ENCODE measurements at places on chromosomes 12 and 14. TPM values are rescaled to one million over a fixed set of nuclear protein-coding genes. Genes with fewer than 3 reads are reported as not detected.

DNA sequence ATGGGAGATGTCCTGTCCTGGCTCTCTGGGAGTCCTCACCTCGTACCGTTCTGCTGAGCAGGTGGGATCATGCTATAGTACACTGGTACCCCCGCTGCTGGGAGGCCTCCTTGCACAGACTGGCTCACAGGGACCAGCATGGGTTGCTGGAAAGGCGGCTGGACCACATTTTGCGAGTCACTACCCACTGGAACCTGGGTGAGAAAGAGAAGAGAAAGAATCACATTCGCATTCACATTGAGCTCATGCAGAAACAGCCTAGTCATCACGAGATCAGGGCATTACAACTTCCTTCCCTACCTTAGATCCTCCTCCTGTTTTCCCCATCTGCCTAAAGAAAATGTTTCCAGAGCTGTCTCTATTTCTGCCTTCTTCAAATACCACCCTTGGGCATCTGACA, 17.3 kb upstream of the STAC3 start:
- DNase-seq: no peak

The ISCA2 gene
- 21.8 TPM for total RNA-seq

DNA sequence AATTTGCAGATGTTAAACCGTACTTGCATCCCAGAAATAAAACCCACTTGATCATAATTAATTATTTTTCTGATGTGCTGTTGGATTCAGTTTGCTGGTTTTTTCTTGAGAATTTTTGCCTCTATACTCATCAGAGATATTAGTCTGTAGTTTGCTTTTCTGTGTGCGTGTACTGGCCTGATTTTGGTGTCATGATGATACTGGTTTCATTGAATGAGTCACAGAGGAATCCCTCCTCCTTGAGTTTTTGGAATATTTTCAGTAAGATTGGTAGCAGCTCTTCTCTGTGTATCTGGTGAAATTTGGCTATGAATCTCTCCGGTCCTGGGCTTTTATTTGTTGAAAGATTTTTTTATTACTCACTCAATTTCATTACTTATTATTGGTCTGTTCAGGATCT, 100.4 kb upstream of the PMCH start:
- DNase-seq: no peak

The OTOGL gene
- total RNA-seq: 0.71 TPM

All from lung (tissue), 17 donors.